Psoas muscle (tissue), 8 donors: ENCODE measurements at places on chromosomes 6 and 20. TPM values are rescaled to one million over a fixed set of nuclear protein-coding genes. Genes with fewer than 3 reads are reported as not detected.
A peak's percentile ranks its signal among the peaks of the same experiment; 100 is the strongest.

The PROKR2 gene
- total RNA-seq, result not detected

The MYBL2 gene
- total RNA-seq, result not detected

The HLA-DQB1 gene
- 5.4 TPM for total RNA-seq

The GJE1 gene
- not detected for total RNA-seq

DNA sequence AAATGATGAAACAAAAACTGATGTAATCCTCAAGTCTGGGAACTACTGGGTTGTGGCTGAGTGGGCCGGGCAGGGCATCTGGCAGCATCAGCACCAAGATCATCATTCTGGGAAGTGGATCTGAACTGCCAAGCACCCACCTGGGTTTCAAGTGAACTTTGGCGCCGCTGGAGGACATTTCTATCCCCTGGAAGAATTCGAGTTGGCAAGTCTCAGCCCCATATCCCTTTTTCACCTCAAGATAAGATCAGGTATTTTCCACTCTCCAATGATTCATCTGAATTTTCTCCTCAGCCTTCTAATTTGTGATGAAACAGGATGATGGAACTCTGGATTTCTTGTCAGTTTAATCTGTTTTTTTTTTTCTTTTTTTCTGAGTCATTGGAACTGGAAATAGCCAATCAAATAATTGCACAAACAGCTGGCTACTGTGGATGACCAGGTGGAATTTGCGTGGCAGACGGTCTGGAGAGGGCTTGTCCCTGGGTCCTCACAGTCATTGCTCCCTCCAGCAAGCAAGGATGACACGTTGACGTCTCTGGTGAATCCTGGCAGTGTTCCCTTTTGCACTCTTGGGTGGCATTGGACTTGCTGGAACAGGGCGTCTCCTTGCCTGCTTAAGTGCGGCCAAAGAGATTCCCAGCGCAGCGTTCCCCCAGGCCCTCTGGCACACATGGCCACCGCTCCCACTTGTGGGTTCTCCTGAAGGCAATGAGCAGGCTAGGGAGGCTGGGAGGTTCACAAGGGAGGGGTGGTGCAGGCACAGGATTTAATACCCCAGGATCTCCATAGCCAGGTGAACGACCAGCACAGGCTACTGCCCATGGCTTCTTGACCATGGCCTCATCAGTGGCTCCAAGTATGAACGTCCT lies 80.4 kb downstream of the DHX35 start:
- DNase-seq, result no peak

DNA sequence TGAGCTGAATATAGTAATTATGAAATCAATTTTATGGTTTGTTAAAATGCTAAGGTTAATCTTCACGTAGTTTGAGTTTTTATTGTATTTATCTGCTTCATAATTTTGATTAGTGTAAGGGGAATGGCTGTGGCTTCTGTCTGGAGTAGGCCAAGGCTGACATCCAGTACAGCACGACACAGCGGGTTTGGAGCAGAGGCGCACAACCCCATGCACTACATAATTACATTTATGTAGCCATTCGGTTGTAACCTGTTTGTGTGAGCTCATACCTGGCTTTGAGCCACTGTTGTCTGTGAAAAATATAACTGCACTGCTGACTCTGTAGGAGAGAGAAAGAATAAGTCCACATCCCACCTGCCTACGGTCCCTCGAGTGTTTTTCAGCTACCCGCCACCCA lies 615.5 kb downstream of the EYS start:
- DNase-seq, result no peak

DNA sequence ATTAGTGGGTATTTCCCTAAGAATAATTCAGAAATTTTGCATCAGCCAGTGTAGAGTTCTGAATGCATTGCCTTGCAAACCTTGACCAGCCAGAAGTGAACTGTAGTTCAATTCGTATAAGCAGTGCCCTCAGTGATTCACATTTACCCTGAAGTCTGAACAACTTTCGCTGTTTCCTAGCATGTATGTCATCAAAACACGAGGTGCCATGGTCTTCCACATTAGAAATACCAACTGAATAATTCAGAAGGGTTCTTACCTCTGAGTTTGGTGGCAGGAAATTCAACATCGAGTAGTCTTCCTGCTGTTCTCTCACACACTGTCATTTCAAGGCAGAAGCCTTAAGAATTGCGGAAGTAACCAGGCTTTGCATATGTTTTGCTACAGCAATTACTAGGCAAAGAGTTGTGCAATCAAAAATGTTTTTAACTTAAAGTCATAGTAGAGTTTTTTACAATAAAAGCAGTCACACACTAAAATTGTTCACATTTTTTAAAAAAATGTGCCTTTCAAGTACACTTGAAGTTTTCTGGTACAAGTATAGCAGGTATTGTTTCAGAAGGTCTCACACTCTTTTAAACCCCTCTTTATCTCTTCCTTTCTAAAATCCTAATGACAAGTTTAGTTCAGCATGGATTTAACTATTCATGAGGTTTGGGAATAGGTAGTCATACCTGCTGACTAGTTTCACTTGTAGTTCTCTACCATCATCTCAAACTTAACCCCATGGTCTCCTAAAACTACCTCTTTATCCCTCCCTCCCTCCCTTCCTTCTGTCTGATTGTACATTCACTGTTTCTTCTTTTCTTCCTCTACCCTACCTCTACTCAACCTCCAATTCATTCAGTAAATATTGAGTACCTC lies 118.3 kb downstream of the STXBP5 start:
- no peak for DNase-seq

GRCh38 chr6:41801380-41801779 lies 13.9 kb downstream of the TOMM6 start:
- no peak for DNase-seq

GRCh38 chr6:35719830-35720733 lies 16.8 kb upstream of the ARMC12 start:
- peak; percentile 32 for DNase-seq

GRCh38 chr6:156250593-156250992 lies 526.6 kb upstream of the ARID1B start:
- no peak for DNase-seq

GRCh38 chr20:22578221-22579118 lies 5.9 kb downstream of the FOXA2 start:
- no peak for DNase-seq

DNA sequence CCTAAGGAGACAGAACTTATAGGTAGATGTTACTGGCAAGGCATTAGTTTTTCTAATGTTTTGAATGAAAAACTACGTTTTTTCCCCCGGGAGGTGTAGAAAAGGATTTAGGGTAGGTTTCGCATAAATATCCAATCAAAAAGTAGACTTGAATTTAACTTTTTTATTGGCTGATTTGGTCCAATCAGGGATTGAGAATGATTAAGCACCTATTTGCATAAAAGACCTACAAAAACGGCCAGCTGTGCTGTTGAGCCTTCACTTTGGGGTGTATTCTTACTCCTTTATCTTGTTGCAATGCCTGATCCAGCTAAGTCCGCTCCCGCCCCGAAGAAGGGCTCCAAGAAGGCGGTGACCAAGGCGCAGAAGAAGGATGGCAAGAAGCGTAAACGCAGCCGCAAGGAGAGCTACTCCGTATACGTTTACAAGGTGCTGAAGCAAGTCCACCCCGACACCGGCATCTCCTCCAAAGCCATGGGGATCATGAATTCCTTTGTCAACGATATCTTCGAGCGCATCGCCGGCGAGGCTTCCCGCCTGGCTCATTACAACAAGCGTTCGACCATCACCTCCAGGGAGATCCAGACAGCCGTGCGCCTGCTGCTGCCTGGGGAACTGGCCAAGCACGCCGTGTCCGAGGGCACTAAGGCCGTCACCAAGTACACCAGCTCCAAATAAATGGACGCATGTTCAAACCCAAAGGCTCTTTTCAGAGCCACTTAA lies 113.5 kb upstream of the BTN3A2 start:
- DNase-seq, result peak; percentile 57

DNA sequence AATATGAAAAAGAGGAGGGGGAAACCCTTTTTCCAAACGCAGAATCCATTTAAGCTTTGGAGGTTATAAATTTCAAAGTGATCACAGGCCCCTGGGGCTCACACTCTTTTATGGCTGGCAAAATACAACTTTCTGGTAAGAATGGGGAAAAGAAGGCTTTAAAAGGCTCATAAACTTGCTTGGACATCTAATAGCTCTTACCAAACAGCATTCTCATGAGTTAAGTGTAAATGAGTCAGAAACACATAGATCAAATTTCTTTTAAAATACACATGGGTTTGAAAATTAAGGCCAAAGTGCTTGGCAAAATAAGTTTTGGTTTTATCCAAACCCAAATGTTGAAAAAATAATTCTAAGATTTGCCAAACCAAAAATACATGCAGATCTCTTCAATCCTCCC lies 154.6 kb downstream of the SOBP start:
- DNase-seq, result no peak

DNA sequence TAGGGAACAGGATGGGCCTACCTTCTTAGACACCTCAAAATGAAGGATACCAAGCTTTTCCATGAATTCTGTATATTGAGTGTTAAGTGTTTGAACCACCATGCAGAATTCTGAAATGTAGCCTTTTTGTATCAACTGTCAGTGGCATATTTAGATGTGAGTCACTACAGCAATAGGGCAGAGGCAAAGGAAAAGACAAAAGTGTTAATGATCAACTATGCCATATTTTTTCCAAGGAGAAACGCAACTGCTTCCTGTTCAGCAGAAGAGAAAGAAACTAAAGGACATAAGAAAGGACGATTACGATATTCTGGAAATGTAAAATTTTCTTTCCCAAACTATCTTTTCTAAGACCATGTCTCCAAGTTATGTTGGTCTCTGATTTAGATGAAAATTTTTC lies 104.6 kb upstream of the RSPO3 start:
- no peak for DNase-seq

DNA sequence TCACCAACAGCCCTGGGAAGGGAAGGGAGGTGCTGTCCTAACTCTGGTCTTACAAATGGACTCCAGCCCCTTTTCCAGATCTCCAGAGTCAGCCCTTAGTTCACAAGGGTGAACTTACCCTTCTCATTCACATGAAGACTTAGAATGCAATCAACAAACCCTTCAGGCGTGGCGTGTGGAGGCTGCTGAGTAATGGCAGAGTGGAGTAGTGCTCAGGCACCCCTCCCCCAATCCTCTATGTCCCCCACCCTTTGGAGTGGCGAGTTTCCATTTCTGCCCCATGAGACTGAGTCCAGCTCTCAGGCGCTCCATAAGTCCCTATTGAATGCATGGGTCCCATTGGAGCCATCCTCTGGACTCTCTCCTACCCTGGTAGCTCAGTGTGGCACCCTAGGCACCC lies 3.3 kb downstream of the SNAI1 start:
- no peak for DNase-seq

DNA sequence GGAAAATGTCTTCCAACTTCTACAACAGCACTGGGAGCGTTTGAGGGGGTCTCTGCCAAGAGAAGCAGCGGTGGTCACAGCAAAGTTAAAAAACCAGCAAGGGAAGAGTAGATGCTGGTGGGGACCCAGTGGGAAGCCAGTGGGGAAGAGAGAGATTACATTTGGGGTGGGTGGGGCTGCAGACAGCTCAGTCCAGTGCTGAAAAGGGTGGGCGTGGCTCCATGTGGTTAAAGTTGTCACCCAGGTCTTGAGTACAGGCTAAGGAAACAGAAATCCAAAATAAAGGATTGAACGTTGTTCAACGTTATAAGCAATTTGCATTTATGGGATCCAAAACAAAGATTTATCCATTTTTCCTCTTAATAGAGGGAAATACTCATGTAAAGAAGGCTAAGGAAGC lies 106.3 kb upstream of the LY86 start:
- DNase-seq, result no peak

DNA sequence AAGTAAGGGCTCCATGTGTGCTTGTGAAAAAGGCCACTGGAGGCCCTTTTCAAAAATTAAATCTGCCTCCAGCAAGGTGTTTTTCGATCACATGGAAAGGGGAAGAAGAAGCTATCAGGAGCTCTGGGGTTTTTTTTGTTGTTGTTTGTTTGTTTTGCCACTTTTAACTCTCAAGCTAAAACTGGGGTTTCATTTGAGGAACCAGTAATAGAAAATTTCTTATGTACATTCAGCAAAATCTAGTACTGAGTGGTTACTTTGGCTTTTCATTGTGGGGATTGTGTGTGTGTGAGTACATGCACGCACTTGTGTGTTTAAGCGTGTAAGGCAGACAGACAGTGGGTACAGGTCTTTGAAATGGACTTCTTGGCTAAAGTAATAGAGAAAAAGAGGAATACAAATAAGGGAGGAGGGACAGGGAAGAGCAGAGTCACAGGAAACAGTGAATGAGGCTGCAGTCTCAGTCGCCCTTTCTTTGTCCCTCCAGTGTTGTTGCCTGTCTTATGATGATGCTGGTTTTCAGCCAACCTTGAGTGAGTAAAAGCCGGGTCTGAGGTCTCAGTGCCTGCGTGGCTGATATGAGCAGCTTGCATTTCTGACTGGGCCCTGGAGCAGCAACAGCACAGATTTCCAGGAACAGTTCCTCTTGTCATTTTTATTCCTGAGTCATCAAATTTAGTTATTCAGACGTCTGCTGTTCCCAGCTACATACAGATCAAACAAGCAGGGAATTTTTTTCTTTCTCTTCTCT lies 26.2 kb downstream of the SLC16A10 start:
- peak; percentile 49 for DNase-seq

GRCh38 chr6:167416676-167417430 lies 92.0 kb downstream of the TTLL2 start:
- no peak for DNase-seq
